ENCODE measurements at places on chromosomes 12 and 14.

DNA sequence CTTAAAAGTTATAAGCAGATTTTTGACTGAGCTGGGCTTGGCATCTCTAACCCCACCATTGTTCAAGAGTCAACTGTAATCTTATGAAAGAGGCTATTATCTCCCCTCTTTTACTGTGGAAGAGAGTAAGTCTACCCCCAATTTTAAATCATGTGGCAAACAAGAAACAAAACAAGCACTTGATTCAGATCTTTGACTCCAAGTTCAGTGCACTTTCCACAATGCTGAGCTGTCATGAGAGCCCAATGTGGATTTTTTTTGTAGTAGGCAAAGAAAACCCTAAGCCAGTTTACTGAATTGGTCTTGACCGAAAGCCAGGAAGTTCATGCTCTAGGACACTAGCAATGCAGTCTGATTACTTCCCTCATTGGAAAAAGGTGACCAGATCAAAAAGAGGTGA is 306.2 kb downstream of the GALC start:
- DNase-seq, result no peak

GRCh38 chr12:122593910-122594309 is 66.9 kb downstream of the KNTC1 start:
- no peak for DNase-seq

- peak; percentile 50 for DNase-seq
Observed at GRCh38 chr12:117875744-117876435, 92.9 kb downstream of the KSR2 start.

DNA sequence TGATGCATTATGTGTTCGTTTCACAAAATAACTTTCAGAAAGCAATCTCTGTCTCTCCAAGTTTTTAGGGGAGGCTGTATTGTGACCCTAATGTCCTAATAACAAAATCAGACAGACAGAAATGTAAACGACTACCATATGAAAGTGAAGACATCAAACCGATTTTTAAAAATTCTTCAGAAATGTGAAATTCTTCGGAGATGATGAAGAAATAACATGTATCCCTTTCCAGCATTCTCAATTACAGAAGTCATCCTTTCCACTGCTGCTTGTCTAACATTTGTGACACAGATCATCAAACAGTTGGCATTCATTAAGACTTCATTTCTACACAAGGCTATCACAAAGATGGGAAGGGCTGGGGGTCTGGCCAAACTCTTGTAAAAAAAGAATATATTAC is 41.0 kb downstream of the DMAC2L start:
- DNase-seq, result no peak

DNA sequence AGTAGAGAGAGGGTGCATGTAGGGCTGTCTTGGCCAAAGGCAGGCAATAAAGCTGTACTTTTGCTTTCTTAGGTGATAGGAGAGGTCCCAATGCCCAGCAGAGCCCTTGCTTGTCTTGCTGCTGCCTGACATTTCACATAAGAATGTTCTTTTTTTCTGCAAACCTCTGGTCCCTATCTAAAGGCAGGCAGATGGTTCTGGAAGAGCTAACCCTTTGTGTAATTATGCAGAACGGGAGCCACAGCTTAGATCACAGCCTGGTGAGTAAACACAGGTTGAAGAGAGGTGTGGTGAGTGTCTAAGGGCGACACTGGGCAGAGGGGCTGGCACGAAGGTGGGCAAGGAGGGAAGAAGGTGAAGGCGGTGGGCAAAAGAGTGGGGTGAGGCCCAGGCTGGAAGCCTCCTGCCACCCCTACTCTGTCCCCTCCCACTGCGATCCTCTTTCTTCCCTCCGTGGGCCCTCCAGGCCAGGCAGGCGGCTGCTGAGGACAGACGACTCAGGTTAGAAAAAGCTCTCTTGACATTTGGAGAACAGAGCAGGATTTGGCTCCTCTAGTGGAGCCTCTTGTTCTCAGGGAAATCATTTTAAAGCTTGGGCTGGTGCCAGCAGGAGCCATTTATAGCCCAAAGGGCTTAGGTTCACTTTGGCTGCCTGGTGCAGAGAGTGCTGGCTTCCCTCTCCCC is 42.8 kb downstream of the PRMT8 start:
- no peak for DNase-seq

DNA sequence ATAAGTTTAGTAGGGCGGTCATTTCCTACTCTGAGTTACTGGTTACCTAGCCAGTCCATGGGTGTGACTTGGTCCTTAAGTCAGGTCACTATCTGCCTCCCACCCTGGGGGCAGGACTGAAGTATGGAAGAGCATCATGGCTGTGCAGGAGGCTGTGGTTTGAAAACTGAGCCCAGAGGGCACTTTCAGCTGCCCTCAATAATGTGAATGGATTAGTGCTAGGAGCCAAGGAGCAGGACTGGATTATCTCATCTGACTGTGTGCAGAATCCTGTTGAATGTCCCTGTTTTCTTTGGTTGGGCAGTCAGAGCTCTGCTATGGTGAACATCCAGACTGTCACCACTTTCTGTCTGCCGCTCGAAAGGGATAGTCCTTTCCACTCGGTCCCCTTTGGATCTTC is 1.6 kb downstream of the ATXN7L3B start:
- no peak for DNase-seq

Data from CD4-positive, alpha-beta T cell treated with Interleukin-17A for 1 hour (primary cell).